Stimulated activated CD4-positive, alpha-beta T cell treated with anti-CD3 and anti-CD28 coated beads, Interleukin-2, amount 100 ng/mL, for 24 hours (primary cell): ENCODE measurements at places on chromosomes 11 and 22.

GRCh38 chr11:66002648-66003225, 434 bp downstream of the BANF1 start:
- no peak for DNase-seq

- no peak for DNase-seq
Observed at GRCh38 chr11:18329196-18329870, 7.0 kb downstream of the GTF2H1 start.

DNA sequence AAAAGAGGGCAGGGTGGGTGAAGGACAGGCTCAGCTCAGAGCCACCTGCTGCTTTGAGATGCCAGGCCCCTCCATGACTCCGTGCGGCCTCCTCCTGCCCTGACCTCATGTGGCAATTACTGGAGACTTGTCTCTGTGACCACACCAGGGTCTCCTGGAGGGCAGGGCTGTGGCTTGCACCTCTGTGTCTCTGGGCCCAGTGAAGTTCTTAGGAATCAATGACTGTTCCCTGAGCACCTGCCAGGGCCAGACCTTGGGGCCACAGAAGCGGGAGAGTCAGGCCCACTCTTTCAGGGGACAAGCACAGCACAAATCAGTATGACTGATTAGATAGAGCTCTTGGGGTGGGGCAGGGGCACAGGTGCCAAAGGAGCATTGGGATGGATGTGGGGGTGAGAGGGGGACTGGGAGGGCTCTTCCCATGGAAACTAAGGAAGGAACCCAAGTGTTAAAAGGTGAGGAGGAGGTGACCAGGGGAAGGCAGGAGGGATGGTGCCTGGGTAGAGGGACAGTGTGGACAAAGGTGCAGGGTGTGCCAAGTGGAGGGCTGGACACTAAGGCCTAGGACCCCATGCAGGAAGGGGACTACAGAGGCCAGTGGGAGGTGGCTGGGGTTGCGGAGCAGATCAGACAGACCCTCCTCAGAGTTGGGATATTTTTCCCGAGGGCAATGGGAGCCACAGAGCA, 77.3 kb upstream of the SHISAL1 start:
- no peak for DNase-seq

DNA sequence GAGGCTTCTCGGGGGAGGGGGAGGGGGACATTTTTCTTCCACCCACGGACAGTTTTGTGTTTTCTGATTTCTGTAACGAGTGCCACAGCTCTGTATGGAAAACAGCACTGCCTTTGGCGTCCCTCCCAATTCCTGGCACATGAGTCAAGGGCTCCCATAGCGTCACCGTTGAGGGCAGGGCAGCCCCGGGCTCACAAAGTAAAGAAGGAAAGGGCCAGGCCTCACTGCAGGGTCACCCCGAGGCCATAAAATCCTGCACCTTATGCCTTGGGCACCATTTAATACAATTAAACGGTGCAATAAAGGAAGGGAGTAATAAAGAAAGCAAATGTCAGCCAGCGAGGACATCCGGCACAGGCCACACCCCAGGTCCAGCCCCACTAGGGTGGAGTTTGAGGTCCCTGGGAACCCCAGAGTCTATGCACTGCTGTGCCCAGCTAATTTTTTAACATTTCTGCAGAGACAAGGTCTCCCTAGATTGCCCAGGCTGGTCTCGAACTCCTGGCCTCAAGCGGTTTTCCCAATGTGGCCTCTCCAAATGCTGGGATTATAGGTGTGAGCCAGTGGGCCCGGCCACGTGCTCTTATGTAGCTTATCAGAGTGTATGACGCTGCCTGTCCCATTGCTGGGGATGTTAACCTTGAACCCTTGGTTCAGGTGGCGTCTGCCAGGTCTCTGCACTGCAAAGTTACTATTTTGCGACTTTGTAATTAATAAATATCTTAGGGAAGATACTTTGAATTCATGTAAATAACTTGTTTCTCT, 13.6 kb upstream of the MUC2 start:
- DNase-seq = no peak

GRCh38 chr11:101840704-101841103, 74.1 kb upstream of the CEP126 start:
- no peak for DNase-seq

GRCh38 chr22:28759861-28760560, 12.5 kb upstream of the CCDC117 start:
- no peak for DNase-seq

- peak; percentile 28 for DNase-seq
Observed at GRCh38 chr11:86671531-86672006, 847 bp downstream of the ME3 start.

- no peak for DNase-seq
Observed at GRCh38 chr11:5204787-5205186, 4.3 kb upstream of the OR51V1 start.

GRCh38 chr22:23580576-23581259, 628 bp upstream of the IGLL1 start:
- no peak for DNase-seq

DNA sequence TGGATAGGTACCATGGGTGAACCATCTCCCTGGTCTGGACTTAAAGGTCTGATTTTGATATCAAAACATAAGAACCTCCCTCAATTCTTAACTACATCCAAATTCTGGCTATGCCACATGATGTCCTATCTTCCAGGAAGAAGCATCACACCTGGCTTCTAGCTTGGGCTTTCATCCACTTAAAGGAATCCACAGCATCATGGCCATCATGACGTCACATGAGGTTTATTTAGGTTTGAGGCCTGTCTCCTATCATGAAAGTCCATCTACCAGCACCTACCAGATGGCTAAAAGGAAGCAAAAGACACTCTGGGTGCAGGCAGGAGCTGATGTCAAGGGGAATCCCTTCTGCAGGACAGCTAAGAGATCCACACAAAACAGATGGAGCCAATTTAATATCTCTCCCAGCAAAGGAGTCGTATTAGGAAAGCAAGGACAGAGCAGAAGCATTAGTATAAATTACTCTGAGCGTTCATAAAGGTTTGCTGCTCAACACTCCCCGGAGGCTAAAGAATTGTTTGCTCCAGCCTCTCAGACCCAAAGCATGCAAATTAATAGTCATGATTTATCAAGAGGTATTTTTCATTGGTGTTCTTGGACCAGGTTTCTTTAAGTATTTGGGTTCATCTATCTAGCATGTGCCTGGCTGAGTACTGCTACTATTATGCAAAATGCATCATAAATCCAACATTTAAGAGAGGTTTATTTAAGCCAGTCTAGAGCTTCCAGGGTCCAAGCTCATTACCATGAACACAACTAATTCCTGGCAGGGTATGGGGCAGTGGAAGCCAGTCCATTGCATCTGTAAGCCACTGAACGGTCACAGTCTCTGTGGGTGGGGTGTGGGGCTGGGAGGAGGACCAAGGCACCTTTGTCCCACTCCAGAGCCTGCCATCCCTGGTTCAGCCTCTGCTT, 47.2 kb downstream of the GALNT18 start:
- no peak for DNase-seq

DNA sequence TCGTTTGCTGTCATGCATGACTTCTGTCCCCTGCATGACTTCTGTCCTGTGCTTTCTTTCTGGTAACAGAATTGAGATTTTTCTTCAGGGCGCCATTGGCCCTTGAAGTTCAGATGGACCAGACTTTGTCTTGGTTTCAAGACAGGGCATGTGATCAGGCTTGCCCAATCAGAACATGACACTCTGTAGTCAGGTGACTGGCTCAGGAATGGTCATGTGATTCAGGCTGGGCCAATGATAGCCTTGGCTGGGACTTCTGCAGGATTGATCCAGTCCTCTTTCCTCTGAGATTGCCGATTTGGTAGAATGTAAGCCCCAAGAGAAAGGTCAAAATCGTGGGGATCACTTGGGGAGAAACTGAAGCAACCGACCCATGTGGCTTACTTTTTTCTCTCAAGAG, 90.5 kb upstream of the ALX4 start:
- DNase-seq = no peak

- no peak for DNase-seq
Observed at GRCh38 chr22:42281284-42281683, 10.8 kb upstream of the TCF20 start.

DNA sequence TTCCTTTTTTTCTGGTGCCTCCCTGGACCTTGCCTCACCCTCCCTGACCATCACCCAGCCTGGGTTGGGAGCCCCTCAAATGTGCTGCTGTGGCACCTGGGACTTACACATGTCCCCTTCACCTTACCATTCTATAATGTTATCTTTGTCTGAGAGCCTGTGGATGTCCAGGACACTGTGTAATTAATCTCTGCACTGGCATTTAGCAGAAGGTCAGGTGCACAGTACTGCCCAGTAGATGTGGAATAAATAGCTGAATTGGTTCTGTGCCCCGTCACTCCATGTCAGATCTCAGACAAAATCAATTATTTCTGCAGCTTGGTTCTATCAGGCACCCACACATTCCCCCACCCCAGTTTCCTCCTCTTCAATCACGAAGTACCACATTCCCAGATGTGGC, 19.9 kb upstream of the DKK3 start:
- no peak for DNase-seq

- no peak for DNase-seq
Observed at GRCh38 chr11:113613619-113614018, 92.5 kb downstream of the TMPRSS5 start.

GRCh38 chr11:121372671-121373429, 79.3 kb upstream of the SORL1 start:
- DNase-seq = no peak

- DNase-seq = no peak
Observed at GRCh38 chr11:120715239-120715638, 203.7 kb downstream of the GRIK4 start.
